ENCODE measurements at places on chromosomes 1 and 21.

DNA sequence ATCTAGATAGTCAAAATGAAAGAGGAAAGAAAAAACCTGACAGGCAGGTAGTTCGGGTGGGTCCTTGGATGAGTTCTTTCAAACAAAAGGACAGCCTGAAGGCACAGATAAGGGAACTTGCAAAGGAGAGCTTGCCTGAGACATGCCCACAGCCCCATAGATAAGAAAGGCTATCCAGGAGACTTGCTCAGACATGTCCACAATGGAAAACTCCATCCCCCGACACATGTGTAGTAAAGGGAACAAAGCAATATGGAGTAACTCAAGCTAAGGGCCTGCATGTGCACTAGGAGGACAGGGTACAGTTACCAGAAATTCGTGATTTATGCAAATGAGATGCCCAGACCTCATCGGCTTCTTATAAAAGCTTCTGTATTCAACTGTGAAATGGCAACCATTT, 281.5 kb downstream of the NEGR1 start:
- no peak for DNase-seq

DNA sequence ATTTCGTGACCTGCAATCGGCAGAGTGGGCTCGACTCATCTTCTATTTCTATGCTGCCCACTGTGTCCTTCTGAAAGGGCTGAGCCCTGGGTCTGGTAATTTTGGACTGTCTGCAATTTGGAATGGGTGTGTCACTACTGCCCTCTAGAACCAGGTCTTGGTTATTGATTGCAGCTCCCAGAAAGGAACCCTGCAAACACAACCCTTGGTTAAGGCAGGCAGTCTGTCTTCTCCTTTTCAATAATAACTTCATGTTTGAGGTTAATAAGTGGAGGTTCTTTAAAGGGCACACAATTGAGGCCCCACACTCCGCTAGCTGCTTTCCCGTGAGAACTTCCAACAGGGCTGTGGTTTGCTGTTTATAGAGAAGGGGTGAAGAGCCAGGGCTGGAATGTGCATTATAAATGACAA, 79.9 kb upstream of the LYST start:
- DNase-seq, result no peak

- no peak for DNase-seq
These were observed 80.1 kb downstream of the ZNF326 start for GRCh38 chr1:90074970-90075391.

GRCh38 chr1:229223498-229223897, 47.4 kb upstream of the RAB4A start:
- DNase-seq, result no peak

DNA sequence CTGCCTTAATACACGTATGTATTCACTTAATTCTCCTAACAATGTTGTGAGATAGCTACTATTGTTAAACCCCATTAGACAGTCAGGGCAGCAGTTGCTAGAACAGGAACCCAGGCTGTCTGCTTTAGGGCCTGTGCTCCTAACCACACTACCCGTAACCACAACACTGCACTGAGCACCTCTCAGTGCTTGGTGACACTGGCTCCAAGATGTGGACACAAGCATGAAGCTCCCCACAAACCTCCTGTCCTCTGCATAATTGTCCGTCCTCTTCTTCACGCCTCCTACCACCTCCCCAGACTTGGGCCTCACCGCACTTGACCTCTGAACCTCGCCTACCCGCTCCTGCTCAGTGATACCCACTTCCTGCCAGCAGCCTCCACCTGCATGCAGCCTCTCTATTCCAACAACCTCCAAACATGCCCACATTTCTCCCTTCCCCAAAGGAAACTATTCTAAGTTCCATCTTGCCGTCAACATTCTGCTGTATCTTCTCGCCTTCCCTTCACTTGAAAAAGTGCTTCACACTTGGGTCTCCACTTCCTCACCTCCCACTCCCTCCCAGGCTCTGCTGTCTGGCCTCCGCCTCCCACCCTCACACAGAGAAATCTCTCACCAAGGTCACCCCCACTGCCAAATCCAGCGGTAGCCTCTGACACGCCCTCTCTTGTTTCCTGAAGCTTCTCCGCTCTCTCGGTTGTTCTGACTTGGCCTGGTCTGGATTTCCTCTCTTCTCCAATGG, 14.6 kb upstream of the AHDC1 start:
- DNase-seq, result no peak

GRCh38 chr1:56439610-56440264, 139.6 kb downstream of the PLPP3 start:
- no peak for DNase-seq

DNA sequence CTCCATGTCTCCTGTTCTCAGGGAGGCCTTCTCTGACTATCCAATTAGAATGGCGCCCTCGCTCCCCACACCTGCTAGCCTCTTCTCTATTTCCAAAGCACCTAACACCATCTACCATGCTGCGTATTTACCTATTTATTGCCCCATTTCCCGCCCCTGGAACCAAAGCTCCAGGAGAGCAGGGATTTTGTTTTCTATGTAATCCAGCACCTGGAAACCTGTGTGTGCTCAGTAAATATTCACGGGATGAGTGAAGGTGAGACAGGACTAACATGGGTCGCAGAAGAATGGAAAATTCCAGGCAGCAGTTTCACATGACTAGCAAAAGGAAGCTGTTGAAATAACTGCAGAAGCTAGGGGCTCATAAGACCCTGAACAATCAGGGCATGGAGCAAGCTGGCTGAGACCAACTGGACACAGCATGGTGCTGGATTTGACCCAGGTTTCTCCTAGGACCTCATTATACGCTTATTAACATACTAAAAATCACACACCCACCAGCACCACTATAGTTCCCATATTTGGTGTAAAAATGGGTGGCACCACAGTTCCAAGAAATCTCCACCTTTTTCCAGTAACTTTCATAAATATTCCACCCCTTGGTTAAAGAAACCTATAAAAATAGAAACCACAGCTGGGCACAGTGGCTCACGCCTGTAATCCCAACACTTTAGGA, 15.1 kb upstream of the TENT5B start:
- no peak for DNase-seq

Data from AG09319 (cell line).